ENCODE measurements at places on chromosomes 1 and 21. TPM values are rescaled to one million over a fixed set of nuclear protein-coding genes. Genes with fewer than 3 reads are reported as not detected.

- H3K4me3 ChIP-seq, result no peak overlapping the region
- no peaks in the 10 kb centered on the region for H3K27me3 ChIP-seq
- no peaks in the 10 kb centered on the region for H3K36me3 ChIP-seq
- no peaks in the 10 kb centered on the region for H3K4me1 ChIP-seq
- no peak overlapping the region for H3K27ac ChIP-seq
Measured at GRCh38 chr1:102901996-102902395, 206.3 kb downstream of the COL11A1 start.

DNA sequence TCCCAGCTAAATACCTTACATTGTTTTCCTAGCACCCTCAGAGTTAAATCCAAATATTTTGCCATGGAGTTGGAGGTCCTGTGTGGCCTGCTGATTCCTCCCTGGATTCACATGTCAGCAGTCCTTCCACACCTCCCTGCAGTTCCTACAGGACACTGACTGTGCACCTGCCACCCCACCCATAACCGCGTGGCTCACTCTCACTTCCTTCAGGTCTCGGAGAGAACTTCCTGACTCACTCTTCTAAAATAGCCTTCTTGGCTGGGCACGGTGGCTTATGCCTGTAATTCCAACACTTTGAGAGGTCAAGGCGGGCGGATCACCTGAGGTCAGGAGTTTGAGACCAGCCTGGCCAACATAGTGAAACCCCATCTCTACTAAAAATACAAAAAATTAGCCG, 8.4 kb upstream of the CAMTA1 start:
- H3K27ac ChIP-seq, result no peak overlapping the region
- H3K36me3 ChIP-seq, result no peaks in the 10 kb centered on the region

- H3K4me1 ChIP-seq, result no peaks in the 10 kb centered on the region
- H3K27ac ChIP-seq, result no peak overlapping the region
- H3K27me3 ChIP-seq, result no peaks in the 10 kb centered on the region
- H3K36me3 ChIP-seq, result peaks cover 2% of the 10 kb centered on the region
- DNase-seq, result no peak
- no peak overlapping the region for H3K4me3 ChIP-seq
Measured at GRCh38 chr1:108814343-108815125, 42.4 kb downstream of the AKNAD1 start.

GRCh38 chr21:42581336-42581992, 67.8 kb downstream of the SLC37A1 start:
- no peak overlapping the region for H3K27ac ChIP-seq
- no peak for DNase-seq
- no peaks in the 10 kb centered on the region for H3K4me1 ChIP-seq
- H3K36me3 ChIP-seq, result peaks cover 11% of the 10 kb centered on the region

Gene HTR1D
- not detected for total RNA-seq

Gene DNAH14
- total RNA-seq, result 0.55 TPM

GRCh38 chr1:156233426-156234127, 8.4 kb upstream of the BGLAP start:
- peaks cover 35% of the 10 kb centered on the region for H3K36me3 ChIP-seq
- H3K4me1 ChIP-seq, result peaks cover 6% of the 10 kb centered on the region
- no peak overlapping the region for H3K27ac ChIP-seq
- DNase-seq, result no peak
- no peaks in the 10 kb centered on the region for H3K27me3 ChIP-seq

- H3K36me3 ChIP-seq, result peaks cover 39% of the 10 kb centered on the region
- H3K4me3 ChIP-seq, result peak overlapping the region; percentile 87
- H3K27ac ChIP-seq, result peak overlapping the region; percentile 23
- H3K27me3 ChIP-seq, result no peaks in the 10 kb centered on the region
- H3K4me1 ChIP-seq, result peaks cover 50% of the 10 kb centered on the region
- DNase-seq, result no peak
Measured at GRCh38 chr21:38807441-38807871, 1.7 kb downstream of the ETS2 start.

DNA sequence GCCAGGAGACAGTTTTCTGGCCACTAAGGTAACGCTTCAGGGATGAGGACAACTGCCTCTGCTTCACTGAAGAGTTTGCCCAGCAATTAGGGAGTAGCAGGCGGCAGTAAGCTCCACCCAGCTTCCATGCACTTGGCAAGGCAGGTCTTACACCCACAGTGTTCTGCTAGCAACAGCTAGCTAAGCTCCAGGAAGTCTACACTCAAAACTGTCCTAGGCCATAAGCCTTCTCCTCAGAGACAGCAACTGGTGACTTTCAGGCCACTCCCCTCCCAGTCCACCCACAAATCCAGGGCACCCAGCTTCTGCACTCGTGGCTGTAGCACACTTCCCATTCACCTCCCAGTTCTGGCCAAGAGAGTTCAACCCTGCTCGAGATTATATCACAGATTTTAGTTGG, 47.3 kb downstream of the KMO start:
- no peaks in the 10 kb centered on the region for H3K4me1 ChIP-seq
- no peak overlapping the region for H3K27ac ChIP-seq
- DNase-seq, result peak; percentile 21

DNA sequence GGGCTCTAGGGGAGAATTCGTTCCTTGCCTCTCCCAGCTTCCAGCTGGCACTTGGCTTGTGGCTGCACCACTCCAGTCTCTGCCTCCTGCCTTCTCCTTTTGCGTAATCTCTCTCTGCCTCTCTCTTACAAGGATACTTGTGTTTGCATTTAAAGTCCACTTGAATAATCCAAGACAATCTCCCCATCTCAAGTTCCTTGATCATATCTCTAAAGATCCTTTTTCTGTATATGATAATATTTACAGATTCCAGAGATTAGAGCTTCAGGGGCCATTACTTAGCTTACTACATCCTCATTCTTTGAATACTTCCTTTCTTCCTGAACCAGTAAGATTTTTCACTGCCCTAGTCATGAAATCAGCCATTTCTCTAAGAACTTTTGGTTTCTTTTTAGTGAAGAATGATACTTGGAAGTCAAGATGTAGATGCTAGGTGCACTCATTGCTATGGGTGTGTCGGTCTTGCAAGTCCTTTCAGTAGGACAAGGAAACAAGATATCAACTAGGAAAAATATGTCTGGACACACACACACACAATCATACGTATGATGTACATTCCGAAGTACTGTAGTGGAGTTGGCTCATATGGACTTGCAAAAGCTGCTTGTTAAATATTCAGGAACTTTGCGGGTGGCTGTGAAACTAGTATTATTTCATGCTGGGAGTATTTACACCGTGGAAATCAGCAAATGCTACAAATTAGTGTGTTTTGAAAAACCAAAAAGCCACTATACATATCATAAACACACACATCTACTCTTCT, 20.8 kb upstream of the RLF start:
- H3K4me1 ChIP-seq, result peaks cover 2% of the 10 kb centered on the region
- peaks cover 11% of the 10 kb centered on the region for H3K27me3 ChIP-seq
- no peak for DNase-seq
- no peak overlapping the region for H3K4me3 ChIP-seq
- no peak overlapping the region for H3K27ac ChIP-seq

- no peak overlapping the region for H3K27ac ChIP-seq
- no peaks in the 10 kb centered on the region for H3K4me1 ChIP-seq
- no peak overlapping the region for H3K4me3 ChIP-seq
Measured at GRCh38 chr1:10714337-10715114, 81.9 kb downstream of the CASZ1 start.

Measured in activated CD4-positive, alpha-beta memory T cell treated with anti-CD3 and anti-CD28 coated beads for 36 hours (primary cell).